ENCODE measurements at places on chromosomes 2 and 18. TPM values are rescaled to one million over a fixed set of nuclear protein-coding genes. Genes with fewer than 3 reads are reported as not detected.

- no peak overlapping the region for H3K27ac ChIP-seq
- DNase-seq, result peak; percentile 40
- H3K27me3 ChIP-seq, result no peaks in the 10 kb centered on the region
- no peak overlapping the region for H3K4me3 ChIP-seq
Measured at GRCh38 chr2:109736177-109736827, 57.8 kb upstream of the RGPD5 start.

DNA sequence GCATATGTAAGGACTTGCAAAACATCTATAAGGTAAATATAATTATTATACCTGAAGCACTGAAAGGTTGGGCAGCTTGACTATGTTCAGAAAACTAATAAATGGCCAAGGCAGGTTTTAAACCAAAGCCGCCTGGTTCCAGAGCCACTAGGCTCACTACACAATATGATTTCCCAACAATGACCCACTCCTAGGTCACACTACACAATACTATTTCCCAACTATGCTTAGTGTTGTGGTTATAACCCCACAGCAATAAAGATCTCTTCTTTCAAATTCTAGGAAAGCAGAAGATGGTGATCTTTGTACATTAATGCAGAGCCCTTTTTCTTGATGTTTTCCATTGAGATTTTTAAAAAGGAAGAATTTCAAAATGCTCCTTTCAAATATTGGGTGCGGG, 180.4 kb downstream of the CYRIA start:
- no peak overlapping the region for H3K4me3 ChIP-seq
- no peak for DNase-seq
- H3K4me1 ChIP-seq, result 0 out of 2 replicates have a peak, but pooled peaks cover 5% of the 10 kb centered on the region
- no peak overlapping the region for H3K27ac ChIP-seq
- H3K36me3 ChIP-seq, result no peaks in the 10 kb centered on the region

DNA sequence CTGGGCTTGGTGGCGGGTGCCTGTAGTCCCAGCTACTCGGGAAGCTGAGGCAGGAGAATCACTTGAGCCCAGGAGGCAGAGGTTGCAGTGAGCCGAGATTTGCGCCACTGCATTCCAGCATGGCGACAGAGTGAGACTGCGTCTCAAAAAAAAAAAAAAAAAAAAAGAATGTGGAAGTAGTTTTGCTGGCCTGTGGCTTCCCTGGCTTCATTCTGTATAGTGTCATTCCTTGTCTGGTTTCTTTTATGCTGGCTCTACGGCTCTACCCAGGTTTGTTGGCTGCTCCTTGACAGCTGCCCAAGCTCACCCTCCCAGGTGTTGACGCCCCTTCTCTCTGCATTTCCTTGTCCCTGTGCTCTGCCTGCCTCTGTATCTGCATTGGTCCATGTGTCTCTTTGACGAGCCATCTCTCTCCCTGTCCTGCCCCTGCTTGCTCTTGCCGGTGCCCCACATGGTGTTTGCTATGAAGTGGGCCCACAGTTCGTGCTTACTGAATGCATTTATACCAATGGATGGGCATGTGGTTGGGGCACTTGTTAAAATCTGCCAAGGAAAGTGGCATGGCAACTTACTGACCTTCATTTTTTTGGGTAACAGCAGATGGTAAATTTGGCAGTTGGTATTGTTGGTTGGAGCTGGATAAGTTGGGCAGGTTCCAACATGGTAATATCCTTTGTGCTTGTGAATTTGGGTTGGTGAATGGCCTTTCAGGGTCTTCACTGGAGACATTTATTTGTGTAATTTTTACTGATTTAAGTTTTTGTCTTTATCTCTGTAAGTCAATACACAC, 113.9 kb downstream of the MAP4K4 start:
- no peak overlapping the region for H3K4me3 ChIP-seq
- DNase-seq, result no peak
- no peak overlapping the region for H3K27ac ChIP-seq
- peaks cover 42% of the 10 kb centered on the region for H3K4me1 ChIP-seq
- no peaks in the 10 kb centered on the region for H3K27me3 ChIP-seq
- H3K36me3 ChIP-seq, result no peaks in the 10 kb centered on the region

Gene ABCB11
- not detected for total RNA-seq

- no peak overlapping the region for H3K27ac ChIP-seq
- H3K4me3 ChIP-seq, result no peak overlapping the region
- no peaks in the 10 kb centered on the region for H3K27me3 ChIP-seq
- H3K36me3 ChIP-seq, result no peaks in the 10 kb centered on the region
- DNase-seq, result no peak
Measured at GRCh38 chr2:54772110-54772509, 48.6 kb downstream of the EML6 start.

- no peaks in the 10 kb centered on the region for H3K36me3 ChIP-seq
- H3K4me3 ChIP-seq, result no peak overlapping the region
- no peaks in the 10 kb centered on the region for H3K27me3 ChIP-seq
- H3K27ac ChIP-seq, result no peak overlapping the region
Measured at GRCh38 chr18:61196750-61197149, 136.5 kb upstream of the CDH20 start.

Data from SJCRH30 (cell line).